Calu3 (cell line): ENCODE measurements at places on chromosomes 1 and 21.

- DNase-seq: no peak
Observed at GRCh38 chr1:185238447-185238846, 78.6 kb downstream of the IVNS1ABP start.

GRCh38 chr1:154778275-154778674 is 91.8 kb downstream of the KCNN3 start:
- no peak for DNase-seq

DNA sequence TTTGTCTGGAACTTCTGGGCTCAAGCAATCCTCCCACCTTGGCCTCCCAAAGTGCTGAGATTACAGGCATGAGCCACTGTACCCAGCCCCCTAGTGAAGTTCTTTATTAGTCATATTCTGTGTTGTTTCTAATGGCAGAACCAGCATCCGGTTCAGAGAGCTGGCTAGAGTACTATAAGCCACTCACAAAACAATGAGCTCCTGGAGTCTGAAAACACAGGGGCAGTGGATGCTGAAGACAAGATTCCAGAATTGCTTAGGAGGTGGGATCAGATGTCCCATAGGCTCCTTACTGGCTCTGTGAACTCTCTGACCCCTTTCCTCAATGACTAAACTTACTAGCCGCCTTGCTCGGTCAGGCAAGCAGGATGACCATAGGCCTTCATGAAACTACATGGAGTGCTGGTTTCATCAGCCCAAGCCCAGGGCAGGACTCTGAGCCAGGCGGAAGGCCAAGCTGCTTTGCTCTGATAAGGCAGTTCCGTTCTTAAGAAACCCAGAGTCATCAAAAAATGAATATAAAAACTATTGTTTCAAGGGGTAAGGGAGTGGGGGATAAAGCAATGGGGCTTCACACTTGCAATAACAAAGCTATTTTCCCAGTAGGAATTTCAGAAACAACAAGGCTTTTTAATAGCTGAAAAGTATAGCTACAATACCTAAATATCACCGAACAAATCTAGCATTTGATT is 8.1 kb downstream of the MTHFR start:
- no peak for DNase-seq

- no peak for DNase-seq
Observed at GRCh38 chr1:172245788-172246187, 174.7 kb upstream of the C1orf105 start.

GRCh38 chr1:180633057-180634056 is 1.5 kb downstream of the XPR1 start:
- no peak for DNase-seq

GRCh38 chr21:31573217-31573616 is 86.3 kb upstream of the SOD1 start:
- DNase-seq: no peak

GRCh38 chr1:36529769-36530260 is 47.1 kb upstream of the CSF3R start:
- no peak for DNase-seq

- DNase-seq: no peak
Observed at GRCh38 chr1:3435666-3436065, 18.8 kb upstream of the ARHGEF16 start.

DNA sequence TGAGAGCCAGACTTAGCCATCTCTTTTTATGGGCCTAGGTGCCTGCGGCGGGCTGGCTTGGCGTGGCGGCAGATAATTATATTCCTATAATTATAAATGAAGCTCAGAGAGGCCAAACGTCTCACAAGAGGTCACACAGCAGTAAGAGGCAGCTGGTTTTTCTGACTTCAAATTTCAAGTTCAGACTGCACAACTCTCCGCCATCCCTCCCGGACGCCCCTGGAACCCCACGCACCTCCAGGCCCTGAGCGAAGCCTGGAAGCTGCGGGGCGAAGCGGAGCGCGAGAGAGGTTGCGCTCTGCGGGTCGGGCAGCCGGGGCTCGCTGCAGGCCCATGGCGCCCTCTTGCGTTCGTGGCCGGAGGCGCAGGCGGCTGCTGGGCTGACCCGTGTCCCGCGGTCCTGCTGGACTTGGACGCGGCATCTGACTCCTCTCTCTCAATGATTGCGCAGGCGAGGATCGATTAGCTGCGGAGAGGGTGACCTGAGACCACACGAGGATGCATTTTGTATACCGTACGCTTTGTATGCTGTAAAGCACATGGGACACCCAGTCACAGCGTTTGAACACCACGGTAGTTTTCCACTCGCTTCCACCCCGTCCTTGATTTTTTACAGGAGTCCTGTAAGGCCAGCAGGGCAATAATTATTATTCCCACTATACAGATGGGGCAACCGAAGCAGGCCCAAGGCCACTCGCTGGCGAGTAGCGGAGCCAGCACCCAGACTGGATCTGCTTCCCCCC is 272.7 kb downstream of the FOXD2 start:
- peak; percentile 88 for DNase-seq

DNA sequence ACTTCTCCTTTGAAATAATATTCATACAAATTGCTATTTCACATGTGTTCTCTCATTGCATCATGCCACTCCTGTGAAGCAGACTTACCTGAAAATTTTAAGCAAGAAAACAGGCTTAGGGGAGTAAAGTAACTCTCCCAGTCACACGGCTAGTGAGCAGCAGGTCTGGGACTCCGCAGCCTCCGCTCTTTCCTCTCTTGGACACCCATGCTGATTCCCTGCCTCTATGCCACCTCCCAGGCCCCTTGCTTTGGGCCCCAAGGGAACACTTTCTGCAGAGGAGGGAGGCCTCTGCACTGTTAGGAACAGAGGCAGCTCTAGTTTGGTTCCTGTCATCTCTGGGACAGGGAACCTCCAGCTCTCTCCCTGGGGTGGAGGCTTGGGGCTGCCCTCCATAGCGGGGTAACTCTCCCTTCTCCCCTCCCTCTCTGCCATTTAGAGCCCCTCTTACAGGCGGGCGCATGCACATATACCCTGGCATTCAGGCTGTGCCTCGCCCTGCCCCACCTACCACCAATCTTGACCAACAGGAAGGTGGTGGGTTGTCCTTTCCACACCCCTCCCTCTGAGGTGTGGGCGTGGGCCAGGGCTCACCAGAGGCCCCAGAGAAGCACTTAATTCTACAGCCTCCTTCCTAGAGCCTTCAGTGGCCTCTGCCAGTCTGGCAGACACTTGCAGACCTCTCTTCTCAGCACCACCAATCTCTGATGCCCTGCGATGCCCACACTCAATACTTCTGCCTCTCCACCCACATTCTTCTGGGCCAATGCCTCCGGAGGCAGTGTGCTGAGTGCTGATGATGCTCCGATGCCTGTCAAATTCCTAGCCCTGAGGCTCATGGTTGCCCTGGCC is at the start of gene RXFP4:
Gene RXFP4, plus strand, starts transcription at position 646 of the 852 bp plus-strand sequence. Its CDS starts 72 bp downstream, at position 718.
- peak; percentile 76 for DNase-seq

DNA sequence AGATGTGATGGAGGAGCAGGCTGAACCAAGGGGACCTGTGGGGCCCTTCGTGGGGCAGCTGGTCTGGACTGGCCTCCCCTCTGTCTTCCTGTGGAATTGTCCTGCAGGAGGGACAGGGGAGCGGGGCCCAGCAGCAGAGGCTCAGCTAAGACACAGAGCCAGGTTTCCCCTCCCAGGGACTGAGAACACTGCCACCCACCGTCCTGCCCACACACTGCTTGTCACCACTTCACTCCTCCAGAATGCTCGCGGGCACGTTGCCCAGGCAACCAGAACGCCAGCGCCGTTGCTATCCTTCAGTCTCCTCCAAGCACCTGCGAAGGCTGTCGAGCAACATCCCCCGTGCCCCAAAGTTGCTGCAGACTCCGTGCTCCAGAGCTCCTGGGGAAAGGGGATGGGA is 46.4 kb downstream of the AJAP1 start:
- DNase-seq: no peak

DNA sequence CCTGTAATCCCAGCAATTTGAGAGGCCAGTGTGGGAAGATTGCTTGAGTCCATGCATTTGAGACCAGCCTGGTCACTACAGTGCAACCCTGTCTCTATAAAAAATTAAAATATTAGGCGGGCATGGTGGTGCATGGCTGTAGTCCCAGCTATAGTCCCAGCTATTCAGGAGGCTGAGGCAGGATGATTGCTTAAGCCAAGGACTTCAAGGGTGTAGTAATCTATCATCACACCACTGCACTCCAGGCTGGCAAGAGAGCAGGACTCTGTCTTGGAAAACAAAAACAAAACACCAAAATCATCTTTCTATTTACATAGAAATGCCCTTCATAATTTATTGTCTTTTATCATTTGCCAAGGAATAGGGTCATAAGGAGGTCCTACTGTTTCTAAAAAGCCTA is 1274.1 kb upstream of the NCAM2 start:
- DNase-seq: no peak

GRCh38 chr21:46474382-46474781 is 15.7 kb downstream of the DIP2A start:
- no peak for DNase-seq

DNA sequence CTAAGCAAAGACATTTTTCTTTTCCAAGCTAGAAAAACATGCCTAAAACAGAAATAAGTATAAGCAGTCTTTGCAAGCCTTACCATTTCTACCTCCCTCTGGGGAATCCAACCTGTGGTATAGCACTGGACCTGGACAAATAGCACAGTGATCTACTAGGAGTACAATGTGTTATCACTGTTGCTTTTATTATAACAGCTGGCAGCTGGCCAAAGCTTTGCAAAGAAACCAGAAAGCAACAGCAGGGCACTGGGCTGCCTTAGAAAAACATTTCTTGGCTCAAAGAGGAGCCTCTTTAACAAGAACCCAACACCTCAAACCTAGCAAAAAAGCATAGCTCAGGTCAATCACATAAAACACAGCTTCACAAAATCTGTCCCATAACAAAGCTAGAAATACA is 294.5 kb upstream of the GREM2 start:
- peak; percentile 12 for DNase-seq

DNA sequence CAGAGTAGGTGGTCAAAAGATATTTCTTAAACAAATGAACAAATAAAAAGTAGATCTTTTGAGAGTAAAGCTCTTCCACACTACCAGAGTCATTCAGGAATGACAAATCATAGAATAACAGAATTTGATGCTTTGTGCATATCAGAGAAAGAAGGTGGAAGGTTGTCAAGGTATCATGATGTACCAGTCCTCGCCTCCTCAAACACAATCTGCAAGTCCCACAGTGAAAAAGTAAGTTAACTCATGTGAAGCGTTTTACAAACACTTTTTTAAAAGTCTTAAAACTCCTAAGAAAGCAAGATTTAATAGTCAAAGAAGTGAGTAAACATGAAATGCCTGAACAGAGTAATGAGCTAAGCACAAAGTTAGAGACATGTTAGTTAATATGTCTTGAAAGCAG is 2.5 kb upstream of the RGS4 start:
- no peak for DNase-seq

- peak; percentile 34 for DNase-seq
Observed at GRCh38 chr1:151693057-151693651, 23.4 kb downstream of the CELF3 start.

DNA sequence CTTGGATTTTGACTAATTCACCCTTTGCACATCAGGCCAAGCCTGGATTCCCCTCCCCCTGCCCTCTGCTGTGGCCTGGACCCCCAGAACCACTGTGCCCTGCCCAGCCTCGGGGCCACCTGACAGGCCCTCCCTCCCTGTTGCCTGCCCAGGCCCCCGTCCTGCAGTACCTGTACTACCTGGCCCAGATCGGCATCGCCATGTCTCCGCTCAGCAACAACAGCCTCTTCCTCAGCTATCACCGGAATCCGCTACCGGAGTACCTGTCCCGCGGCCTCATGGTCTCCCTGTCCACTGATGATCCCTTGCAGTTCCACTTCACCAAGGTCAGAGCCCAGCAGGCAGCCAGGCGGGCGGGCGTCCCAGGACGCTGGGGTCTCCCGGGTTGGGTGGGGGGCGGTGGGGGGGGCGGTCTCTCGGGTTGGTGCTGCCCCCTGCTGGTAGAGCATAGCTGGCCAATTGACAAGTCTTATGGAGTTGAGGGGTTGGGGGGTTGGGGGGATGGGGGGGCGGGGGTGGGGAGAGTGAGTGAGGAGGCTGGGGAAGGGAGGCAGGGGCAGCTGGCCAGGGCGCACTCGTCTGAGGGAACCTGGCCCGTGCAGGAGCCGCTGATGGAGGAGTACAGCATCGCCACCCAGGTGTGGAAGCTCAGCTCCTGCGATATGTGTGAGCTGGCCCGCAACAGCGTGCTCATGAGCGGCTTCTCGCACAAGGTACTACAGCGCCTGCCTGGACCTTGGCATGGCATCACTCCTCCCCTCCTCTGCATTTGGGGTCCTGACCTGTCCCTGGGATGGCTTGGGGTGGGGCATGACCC is 10.7 kb downstream of the AMPD2 start:
- DNase-seq: no peak

- DNase-seq: no peak
Observed at GRCh38 chr1:189803364-189803763, 674.3 kb downstream of the BRINP3 start.

DNA sequence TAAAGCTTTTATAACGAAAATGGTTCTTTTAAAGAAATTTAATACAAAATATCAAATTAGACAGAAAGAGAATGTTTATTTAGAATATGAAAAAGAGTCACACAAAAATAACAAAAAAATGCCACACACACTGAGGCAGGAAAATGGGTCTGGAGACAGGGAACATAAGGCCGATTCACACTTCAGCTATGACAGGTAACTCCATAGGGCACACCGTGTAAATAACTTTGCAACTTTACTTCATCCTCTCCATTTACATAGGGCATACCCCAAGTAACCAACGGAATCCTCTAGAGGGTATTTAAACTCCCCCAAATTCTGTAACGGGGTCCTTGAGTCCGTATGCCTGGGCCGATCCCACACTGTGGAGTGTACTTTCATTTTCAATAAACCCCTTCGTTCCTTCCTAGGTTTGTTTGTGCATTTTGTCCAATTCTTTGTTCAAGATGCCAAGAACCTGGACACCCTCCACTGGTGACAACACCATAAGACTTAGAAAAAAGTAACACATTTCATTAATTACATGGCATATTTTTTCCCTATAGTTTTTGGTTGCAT is 23.1 kb upstream of the PTGS2 start:
- no peak for DNase-seq

- DNase-seq: no peak
Observed at GRCh38 chr1:162422662-162423375, 10.9 kb upstream of the SH2D1B start.

GRCh38 chr1:85494904-85495266 is 29.9 kb upstream of the DDAH1 start:
- peak; percentile 24 for DNase-seq

- DNase-seq: no peak
Observed at GRCh38 chr21:46064870-46065214, 33.1 kb upstream of the COL6A2 start.

DNA sequence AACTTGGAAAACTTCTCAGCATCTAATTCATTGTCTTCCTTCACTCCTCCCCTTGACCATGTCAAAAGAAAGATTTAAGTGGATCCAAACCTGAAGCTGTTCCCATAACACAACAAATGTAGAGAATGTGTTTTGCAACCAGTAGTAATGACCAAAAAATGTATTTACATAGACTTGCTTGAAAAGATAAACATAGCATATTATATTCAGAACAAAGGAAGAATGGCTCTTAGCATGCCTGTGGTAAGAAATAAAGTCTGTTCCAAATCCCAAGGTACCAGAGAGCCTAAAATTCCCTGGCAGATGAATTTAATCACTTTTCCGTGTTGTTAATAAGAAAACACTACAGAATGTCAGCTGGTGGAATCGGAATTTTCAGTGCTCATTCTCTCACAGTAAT is 36.8 kb downstream of the FMO3 start:
- no peak for DNase-seq

- no peak for DNase-seq
Observed at GRCh38 chr1:54809496-54810074, 8.5 kb upstream of the TTC22 start.
